ENCODE measurements at places on chromosomes 5 and 9.

DNA sequence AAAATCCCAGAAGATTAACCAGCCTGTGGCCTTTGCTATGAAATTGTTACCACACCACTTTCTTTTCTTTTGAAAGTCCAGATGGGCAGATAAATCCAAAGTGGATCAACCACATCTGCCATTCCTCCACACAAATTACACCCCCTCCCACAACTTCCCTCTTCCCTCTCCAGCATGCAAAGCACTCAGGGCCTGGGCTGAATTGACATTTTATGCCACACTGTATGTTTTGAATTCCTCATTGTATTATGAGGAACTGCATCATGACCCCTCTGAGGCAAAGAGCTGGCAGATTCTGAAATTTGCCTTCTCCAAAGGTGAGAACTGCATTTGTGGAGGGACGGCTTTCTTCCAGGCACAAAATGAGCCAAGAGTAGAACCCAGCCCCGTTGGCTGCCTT lies 589.2 kb upstream of the KLF4 start:
- peak; percentile 54 for DNase-seq

DNA sequence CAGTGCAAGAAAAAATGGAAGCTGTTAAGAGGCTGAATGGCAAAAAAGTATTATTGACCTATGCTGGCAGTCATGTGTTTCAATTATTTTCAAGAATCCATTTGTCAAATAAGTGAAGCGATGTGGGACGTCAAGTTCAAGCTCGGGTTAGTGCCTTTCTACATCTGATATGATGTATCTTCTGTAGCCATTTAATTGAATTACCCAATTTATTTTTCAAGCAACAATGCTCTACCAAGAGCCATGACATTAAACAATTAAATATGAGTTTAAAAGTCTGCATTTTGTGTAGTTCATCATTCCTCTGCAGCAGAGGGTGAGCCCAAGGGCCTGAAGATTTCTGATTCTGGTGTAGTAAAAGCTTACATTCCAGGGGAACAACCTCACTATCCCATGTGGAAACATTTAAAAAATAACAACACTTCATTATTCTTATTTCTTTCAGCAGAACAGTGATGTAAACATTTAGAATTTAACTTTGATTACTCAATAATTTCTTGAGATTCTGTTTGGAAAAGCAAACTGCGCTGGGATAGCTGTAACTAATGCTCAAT lies 619.7 kb upstream of the ARRDC3 start:
- DNase-seq: peak; percentile 6

DNA sequence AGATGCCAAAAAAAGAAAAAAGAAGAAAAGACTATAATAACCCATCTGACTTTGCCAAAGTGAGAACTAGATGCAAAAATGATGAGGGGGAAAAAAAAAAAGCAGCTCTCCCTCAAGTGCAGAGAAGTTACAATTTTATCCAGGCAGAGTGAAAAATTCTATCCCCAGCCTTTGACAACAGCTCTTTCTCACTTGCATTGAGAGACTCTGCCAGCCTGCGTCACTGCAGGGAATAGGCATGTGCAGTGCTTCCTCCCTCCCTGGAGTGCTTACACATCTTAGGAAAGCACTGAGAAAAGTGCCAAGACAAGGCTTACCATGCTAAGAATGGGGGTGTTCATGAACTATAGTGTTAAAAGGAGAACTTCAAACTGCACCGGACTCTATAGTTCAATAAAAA lies 418.6 kb upstream of the TYRP1 start:
- peak; percentile 36 for DNase-seq

DNA sequence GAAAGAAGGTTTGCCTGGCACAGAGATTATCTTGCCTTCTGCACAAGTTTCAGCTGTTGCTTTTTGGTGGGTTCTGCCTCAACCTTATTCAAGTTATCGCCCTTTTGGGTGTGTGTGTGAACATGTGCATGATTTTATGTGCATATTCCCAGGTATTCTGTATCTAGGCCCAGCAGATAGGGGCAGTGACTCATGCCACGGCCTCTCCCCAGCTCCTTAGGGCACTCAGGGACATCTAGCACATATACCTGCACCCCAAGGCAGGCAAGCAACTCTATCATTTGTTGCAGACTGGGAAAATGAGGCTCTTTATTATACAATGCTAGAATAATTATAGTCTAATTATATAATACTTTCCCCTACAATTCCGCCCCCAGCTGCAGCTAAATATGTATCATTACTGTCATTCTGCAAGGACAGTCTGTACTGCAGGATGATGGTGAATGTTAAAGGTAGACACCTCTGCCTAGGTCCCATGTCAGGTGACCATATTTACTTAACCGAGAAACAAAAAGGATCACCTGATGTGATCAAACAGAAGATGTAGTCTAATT lies 128.9 kb downstream of the PDE8B start:
- DNase-seq: no peak

DNA sequence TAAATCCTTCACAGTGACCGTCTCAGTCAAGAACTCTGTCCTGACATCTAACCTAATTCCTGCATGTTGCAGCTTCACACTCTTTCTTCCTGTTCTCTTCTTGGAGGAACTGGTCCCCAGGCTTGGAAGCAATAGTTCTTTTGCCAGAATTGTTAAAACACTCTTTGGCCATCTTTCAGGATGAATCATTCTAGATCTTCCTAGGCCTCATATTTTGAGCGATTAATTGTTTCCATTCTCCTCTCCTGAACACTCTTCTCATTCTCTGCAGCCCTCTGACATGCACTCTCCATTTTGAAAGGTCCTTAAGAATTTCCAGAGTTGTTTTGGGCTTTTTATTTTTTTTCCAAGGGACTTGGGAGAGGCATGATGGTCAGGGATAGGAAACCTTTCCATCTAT lies 85.8 kb downstream of the FAM114A2 start:
- peak; percentile 89 for DNase-seq

DNA sequence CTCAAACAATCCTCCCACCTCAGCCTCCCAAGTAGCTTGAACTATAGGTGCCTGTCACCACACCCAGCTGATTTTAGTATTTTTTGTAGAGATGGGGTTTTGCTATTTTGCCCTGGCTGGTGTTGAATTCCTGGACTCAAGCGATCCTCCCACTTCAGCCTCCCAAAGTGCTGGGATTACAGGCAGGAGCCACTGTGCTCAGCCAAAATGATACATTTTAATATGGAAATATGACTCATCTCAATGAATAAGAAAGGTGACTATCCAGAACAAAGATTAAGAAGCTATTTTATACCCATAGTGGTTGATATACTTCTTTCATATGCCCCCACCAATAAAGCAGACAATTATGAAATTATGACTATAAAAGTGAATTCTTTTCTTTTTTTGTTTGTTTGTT lies 166.2 kb downstream of the NFIB start:
- DNase-seq: no peak

DNA sequence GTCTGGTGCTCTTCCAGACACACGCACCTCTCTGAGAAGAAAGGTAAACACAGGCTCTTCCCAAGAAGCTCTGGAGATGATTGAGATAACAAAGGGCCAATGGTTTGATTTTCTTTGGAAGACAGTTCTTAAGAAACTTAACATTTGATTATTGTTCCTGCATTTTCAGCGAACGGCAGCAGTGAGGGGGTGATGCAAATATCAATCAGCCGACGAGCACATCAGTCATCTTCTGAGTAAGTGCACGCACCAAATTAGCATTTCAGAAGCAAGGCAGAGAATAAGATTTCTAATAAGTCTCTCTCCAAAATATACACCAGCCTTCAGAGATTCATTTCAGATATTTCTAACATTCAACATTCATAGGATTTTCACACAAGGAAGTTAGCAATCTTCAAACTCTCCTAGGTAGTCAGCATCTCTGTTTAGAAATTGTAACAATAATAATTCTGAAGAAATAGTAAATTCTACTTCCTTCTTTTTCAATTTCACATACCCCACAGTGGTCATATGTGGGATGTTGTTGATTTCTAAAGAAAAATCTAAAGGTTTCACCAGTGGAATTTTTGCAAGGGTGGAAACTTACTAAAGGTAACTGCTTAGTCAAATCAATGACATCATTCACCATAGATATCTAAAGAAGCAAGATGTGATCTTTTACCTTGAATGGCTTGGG lies 250.3 kb downstream of the SEC61B start:
- DNase-seq: no peak

GRCh38 chr9:87548159-87548558 lies 50.5 kb downstream of the DAPK1 start:
- no peak for DNase-seq

GRCh38 chr5:139726248-139726647 lies 69.4 kb upstream of the PSD2 start:
- no peak for DNase-seq

DNA sequence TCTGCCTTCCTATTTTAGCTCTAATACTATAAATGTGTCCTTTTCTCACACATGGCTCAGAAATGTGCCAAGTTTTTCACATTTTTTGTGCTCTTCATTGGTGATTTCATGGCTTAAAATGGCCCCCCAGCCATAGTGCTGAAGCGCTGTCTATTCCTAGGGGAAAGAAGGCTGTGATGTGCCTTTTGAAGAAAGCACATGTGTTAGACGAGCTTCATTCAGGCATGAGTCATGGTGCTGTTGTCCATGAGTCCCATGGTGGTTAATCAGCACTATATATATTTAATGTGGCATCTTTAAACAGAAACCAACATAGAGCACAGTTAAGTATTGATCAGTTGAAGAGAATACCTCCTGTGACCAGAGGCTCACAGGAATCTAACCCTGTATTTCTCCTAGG lies 55.8 kb downstream of the PDE8B start:
- no peak for DNase-seq

DNA sequence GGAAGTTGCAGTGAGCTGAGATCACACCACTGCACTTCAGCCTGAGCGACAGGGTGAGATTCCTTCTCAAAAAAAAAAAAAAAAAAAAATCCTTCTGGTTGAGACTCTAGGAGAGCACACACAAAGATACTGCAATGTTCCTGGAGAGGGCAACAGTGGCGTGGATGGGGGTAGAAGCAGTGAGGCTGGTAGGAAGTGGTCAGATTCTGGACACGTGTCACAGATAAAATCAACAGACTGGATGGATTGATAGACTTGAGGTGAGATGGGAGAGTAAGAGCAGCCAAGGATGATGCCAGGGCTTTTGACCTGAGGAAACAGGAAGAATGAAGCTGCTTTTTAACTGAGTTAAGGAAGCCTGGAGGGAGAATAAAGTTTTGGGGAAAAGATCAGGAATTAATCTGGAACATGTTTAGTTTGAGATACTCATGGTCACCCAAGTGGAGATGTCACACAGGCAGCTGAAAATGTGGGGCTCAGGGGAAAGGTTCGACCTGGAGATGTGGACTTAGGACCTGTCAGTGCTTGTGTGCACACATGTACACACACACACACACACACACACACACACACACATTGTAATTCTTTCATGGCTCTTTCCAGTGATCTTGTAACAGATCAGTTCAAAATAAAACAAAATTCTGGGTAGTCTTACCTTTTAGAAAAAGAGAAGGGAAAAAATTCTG lies 88.1 kb downstream of the FANCC start:
- no peak for DNase-seq

DNA sequence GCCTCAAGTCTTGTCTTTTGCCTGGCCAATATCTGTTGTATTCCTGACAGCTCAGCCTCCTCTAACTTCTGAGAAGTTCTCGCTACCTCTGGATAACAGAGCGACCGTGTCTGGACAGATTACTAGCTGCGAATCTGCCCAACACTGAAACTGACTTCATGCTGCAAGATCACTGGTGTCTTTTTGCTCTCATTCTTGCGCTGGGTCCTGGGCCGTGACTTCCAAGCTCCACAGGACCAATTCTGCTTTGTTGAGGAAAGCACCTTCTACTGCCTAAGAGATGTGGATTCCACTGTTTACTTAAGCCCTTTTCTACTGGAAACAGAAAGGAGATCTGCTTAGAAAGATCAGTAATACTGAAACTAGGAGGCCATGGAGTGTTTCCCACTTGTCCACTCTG lies 978.8 kb upstream of the DMAC1 start:
- DNase-seq: no peak

- no peak for DNase-seq
Observed at GRCh38 chr5:147397616-147398015, 112.3 kb downstream of the DPYSL3 start.

DNA sequence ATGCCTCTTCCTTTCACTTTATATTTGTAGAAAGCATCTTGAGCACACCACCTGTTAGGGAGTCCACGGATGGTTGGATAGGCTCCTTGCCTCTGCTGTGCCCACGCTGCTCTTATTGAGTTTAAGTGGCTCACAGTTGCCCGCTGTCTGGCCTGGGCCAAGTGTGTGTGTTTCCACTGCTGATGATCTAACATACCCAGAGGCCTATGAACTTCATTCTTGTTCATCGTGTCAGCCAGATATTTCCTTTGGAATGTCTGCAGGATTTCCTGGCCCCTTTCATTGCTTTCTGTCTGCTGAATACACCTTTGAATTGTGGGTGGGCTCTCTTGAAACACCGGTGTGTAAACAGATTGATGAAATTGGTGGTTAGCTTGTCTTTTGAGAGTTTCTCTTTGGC lies 46.6 kb downstream of the MVB12B start:
- no peak for DNase-seq

- no peak for DNase-seq
Observed at GRCh38 chr5:192970-193831, 1.9 kb downstream of the LRRC14B start.

DNA sequence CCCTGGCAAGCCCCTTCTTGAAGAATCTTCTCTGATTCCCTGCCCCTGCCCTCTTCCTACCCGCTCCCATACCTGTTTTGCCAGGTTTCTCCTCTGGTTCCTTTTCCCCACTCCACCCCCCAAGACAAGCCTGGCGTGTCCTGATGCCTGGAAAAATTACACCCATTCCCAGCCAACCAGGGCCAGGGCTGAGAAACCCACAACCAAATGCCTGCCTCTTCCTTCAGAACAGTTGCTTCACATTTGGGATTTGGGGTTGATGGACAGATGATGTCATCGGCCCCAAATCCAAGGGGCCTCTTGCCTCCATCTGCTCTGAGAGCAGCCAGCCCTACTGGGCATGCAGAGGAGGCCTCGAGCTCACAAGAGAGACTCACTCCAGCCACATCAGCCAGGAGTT lies 8.8 kb upstream of the NEK6 start:
- no peak for DNase-seq

- DNase-seq: no peak
Observed at GRCh38 chr9:76405868-76406267, 11.6 kb upstream of the RFK start.

DNA sequence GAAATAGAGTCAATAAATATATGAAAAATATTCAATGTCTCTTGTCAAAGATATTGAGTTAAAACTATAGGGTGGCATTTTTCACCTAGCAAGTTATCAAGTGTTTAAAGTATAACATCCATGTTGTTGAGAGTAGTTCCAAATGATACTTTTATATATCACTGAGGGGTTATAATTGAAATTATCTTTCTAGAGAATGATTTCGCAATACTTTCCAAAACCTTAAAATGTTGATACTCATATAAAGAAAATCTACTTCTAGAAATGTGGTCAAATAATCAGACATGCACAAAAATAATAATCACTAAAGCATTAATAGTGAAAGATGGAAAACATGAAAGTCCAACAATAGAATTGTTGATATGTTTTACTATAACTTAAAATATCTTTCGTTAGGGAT lies 50.1 kb downstream of the OXCT1 start:
- no peak for DNase-seq

Measured in muscle of leg (tissue), 16 donors.